Motor neuron (in vitro differentiated cells): ENCODE measurements at places on chromosomes 5 and 9.
A peak's percentile ranks its signal among the peaks of the same experiment; 100 is the strongest.

DNA sequence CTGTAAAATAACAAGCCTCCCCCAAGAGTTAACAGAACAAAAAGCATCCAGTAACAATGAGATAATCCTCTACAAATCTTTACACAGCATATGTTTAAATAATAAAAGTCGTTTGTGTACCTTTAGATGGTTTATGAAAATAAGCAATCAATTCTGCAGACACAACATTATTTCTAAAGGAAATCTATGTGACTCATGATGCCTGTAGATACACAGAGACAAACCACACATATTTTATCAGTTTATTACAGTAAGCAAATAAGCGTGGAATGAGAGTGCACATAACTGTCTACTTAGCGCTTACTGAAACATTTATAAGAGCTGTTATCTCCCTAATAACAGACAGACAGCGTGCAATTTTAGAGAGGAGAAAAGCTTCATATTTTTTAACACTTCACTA is 243.6 kb downstream of the AP3B1 start:
- no peak for ATAC-seq

DNA sequence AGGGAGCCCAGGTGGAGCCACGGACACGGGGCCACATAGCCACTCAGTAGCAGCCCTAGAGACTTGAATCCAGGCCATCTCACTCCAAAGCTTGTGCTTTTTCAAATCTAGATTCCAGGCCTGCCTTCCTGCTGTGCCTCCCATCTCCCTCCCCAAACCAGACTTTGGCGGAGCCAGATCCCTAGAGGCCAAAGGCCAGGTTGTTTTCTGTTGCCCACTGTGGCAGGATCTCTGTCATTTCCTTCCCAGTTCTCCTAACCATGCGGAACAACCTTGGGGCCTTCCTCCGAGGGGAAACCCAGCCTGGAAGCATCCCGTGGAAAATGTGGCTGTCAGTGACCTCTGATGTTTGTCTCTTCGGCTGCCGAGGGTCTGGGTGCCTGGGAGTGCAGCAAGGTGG is 16.4 kb upstream of the RPS14 start:
- no peak for ATAC-seq

GRCh38 chr9:135275571-135276289 is 188.3 kb downstream of the OLFM1 start:
- ATAC-seq: no peak

DNA sequence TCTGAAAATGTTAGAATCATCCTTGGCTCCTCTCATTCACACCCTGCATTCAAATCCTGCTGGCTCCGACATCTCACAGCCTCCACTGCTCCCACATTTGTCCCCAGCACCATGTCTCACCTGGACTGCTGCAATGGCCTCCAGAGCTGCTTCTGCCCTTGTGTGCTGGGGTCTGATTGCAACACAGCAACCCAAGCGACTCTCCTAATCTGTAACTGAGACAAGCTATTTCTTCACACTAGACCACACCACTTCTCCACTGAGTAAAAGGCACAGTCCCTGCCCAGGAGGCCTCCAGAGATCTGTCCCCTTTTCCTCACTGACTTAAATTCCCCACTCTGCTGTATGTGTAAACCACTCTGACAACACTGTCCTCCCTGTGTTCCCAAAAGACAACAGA is 151.1 kb upstream of the TAS2R1 start:
- ATAC-seq: no peak

- no peak for ATAC-seq
Observed at GRCh38 chr9:135889564-135890189, 17.7 kb downstream of the CAMSAP1 start.

- no peak for ATAC-seq
Observed at GRCh38 chr5:151086192-151086869, 5.5 kb upstream of the TNIP1 start.

GRCh38 chr9:31136524-31136923 is 1247.9 kb upstream of the ACO1 start:
- no peak for ATAC-seq

- ATAC-seq: peak; percentile 82
Observed at GRCh38 chr5:58828258-58828657, 245.4 kb downstream of the RAB3C start.

- ATAC-seq: peak; percentile 72
Observed at GRCh38 chr5:54457094-54457862, 1.8 kb downstream of the HSPB3 start.

DNA sequence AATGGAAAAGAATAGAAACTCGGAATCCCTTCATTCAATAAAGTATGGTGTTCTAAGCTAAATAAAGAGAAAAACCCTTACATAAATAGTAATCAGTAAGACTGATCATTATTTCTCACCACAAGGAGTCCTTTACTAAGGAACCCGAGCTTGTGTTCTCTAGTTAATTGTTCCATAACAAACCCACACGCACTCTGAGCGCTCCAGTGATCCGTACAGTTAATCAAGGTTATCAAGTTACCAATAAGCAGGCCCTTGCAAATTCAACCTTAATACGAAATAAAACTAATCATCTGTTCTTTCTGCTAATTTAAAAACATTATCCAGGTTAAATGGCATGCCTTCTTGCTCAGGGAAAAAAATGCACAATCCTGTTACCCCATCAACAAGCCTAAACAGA is 224.4 kb downstream of the FRMD3 start:
- no peak for ATAC-seq

- ATAC-seq: peak; percentile 77
Observed at GRCh38 chr5:167061695-167062094, 1229.8 kb upstream of the WWC1 start.

GRCh38 chr5:174056064-174056847 is 10.8 kb downstream of the NSG2 start:
- ATAC-seq: no peak

DNA sequence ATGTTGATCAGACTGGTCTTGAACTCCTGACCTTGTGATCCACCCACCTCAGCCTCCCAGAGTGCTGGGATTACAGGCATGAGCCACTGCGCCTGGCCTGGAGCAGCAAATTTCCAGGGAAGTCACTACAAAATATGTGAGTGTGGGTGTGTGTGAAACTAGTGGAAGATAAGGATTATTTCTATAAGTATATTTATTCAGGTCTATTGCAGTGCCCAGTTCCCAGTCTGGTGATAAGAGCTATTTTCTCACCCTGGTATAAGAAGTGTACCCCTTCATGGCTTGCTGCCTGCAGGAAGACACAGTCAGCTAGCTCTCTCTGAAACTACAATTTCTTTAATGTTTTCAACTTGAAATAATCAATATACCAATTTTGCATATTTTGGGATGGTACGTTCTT is 37.1 kb downstream of the TARS1 start:
- no peak for ATAC-seq

GRCh38 chr5:66851306-66851705 is 255.1 kb downstream of the MAST4 start:
- ATAC-seq: no peak

DNA sequence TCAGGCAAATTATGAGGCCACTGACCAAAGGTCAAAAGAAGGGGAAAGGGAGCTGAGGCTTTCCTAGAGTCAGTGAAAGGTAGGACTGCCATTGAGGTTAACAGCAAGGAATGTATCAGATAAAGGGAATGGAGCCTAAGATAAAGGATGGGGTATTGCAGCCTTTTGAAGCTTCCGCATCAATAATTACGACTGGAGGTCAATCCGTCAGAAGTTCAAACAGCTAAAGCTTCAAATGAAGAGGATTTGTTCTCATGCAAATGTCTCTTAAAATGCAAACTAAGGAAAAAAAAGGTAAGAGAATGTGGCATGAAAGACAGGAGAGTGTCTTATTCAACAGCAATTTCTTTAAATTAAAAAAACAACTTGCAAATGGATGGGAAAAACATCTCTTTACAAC is 341.1 kb upstream of the RGMB start:
- ATAC-seq: no peak

- no peak for ATAC-seq
Observed at GRCh38 chr5:142106061-142106460, 2.5 kb upstream of the NDFIP1 start.

GRCh38 chr5:138542180-138542955 is 668 bp downstream of the ETF1 start:
- ATAC-seq: no peak

GRCh38 chr9:69175486-69175885 is 1.4 kb downstream of the TJP2 start:
- ATAC-seq: peak; percentile 3

DNA sequence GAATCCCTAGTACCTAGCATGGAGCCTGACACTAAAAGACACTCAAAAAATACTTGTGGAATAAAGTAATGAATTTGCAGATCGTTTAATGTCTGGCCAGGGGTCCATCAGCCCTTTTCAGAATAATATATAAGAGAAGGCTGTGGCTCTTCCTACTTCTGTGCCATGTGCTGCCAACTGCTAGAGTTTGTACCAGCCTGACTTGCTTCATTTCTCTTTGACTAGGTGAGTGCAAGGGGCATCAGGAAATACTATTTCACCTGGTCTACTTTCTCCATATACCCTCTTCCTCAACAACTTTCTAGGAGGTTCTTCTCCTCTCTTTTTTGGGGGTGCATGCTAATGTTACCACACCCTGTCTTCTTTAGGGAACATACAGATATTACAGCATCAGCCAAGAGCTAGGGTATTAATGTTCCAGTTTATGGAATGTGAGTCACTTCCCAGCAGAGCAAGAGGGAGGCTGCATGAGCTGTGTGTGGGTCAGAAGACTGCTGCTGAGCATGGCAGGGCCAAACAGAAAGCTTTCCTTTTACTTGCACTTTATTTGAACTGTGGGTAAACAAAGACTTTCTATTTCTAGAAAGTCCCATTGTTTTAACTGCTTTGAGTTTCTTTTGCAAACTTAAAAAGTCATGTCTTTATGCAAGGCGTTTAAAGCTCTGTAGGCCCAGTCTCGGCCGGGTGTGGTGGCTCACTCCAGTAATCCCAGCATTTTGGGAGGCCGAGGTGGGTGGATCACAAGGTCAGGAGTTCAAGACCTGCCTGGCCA is 158.9 kb downstream of the ADAMTSL1 start:
- ATAC-seq: peak; percentile 99

DNA sequence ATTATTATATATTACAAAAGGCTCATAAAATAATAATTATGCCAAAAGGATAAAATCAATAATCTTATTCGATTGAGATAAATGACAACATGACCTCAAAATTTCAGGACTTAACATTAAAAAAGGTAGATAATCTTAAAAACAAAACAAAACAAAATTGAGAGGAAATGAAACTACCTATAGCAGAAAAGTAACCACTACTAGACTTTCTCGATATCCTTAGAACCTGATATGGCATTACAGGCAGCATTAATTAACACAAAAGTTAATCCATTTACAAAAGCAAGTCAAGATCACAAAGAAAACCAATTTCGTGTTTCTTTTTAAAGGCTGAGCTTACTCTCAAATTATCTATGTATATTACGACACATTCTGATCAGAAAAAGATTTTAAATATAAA is 29.9 kb downstream of the TMEM161B start:
- no peak for ATAC-seq

- ATAC-seq: no peak
Observed at GRCh38 chr9:87569518-87569917, 71.9 kb downstream of the DAPK1 start.

- ATAC-seq: no peak
Observed at GRCh38 chr5:157914151-157914788, 55.3 kb upstream of the CLINT1 start.

DNA sequence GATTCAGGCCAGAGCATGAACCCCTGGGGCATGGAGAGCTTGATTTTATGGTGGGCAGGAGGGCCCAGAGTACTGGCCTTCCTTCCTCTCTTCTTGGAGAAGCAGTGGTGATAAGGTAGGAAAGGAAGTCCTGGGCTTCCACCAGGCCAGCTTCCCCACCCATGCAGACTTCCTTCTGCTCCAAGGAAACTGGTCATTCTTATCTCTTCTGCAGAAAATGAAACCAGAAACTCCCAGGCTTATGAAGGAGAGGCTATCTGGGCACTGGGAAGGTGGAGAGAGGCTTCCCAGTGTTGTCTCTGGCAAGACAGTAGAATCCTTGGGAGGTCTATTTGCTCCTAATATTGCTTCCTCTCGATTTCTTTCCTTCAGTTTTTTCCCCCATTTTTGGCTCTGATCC is 110.5 kb upstream of the EQTN start:
- peak; percentile 66 for ATAC-seq

GRCh38 chr9:7366121-7366520 is 433.5 kb downstream of the DMAC1 start:
- ATAC-seq: no peak

DNA sequence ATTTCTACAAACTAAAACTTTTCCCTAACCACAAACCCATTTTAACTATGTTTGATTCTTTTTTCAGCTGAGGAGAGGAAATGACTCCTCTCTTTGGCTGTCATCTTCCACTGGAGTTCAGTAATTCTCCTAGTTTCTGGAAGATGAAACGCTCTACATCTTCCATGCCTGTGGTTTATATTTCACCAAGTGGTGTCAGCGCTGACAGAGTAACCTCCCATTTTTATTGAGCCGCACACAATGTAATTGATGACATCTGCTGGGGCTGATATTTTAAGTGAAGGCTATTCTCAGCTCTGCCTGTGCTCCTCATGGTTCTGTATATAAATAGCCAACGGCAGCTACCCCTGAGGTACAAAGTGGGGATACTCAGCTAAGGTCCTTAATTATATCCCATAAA is 234.6 kb downstream of the SPOCK1 start:
- ATAC-seq: peak; percentile 86

- peak; percentile 54 for ATAC-seq
Observed at GRCh38 chr9:110143950-110144545, 63.9 kb downstream of the C9orf152 start.

GRCh38 chr5:136208916-136209315 is 16.0 kb upstream of the SMIM32 start:
- ATAC-seq: no peak

DNA sequence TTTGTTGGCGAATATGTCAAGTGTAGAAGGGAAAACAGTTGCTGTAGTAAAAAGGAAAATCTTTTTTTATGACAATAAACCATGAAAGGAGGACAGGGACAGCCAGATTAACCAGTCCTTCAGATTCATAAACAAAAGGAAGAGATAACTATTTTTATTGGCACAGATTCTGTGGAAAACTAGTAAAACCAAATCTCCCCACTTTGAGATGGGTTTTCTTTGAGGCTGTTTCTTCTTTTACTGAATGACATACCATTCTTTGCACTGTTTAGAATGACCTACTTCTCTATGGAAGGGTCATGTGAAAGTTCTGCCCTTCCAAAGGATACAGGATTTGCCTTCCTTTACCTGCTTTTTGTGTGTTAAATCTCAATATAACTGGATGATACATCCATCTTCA is 13.7 kb downstream of the CAST start:
- no peak for ATAC-seq

DNA sequence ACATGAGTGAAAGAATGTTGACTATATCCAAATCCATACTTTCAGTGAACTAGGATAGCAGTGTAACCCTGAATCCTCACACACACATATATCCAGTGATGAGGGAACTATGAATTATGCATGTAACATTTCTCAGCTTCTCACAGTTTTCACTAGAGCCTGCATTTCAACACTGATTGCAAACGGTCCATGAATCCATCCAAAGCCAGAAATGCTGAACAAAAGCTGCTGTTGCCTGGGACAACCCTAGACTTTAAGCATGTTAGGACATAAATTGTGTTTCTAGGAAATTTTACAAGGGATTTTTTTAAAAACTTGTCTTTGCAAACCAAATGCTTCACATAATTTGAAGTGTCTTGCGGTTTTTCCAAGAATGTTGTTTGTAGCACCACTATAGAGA is 2010.0 kb upstream of the WWC1 start:
- ATAC-seq: no peak

- ATAC-seq: no peak
Observed at GRCh38 chr5:124700333-124700732, 46.1 kb downstream of the ZNF608 start.
